Smooth muscle cell of the brain vasculature (primary cell): ENCODE measurements at places on chromosomes 4 and X.
A peak's percentile ranks its signal among the peaks of the same experiment; 100 is the strongest.

GRCh38 chrX:71393919-71394318, 27.8 kb downstream of the TAF1 start:
- DNase-seq: no peak

DNA sequence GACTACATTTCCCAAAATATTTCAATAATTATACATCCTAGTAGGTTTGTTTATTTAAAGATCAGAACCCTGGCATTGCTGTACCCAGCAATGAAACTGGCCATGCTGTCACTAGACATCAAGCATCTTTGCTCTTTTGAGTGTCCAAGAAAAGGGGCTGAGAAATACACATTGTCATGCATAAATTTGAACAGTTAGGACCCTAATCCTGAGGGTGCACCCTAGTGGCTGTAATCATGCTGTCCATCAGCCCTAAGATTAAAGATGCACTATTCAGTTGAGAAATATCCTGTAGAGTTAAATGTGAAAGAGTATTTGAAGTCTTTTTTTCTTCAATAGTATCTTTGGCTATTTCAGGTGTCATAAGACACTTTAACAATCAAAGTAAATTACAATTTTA, 108.8 kb downstream of the NFKB1 start:
- no peak for DNase-seq

DNA sequence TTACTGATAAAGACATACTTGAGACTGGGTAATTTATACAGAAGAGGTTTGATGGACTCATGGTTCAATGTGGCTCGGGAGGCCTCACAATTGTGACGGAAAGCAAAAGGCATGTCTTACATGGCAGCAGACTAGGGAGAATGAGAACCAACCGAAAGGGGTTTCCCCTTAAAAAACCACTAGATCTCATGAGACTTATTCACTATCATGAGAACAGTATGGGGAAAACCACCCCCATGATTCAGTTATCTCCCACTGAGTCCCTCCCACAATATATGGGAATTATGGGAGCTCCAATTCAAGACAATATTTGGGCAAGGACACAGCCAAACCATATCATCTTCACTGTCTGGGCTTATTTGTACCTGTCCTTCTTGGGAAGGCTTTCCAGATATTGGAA, 22.8 kb upstream of the MUC7 start:
- no peak for DNase-seq

DNA sequence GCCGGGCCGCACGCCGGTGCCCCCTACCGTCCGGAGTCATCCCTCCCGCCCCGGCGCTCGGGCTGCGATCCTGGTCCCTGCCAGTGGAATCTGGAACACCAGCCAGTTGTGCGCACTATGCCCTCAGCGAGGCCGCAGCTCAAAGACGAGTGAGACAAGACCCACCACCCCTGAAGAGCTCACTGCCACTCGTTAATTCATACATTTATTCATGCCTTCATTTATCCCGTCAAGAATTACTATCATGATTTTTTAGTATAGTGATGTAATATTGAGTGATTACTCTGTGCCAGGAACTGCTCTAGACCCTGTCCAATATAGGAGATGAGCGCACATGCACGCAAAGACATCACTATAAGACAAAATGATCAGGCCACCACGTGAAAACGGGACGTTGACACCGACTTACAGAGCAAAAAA, 247 bp upstream of the PPA2 start:
- DNase-seq: peak; percentile 53

DNA sequence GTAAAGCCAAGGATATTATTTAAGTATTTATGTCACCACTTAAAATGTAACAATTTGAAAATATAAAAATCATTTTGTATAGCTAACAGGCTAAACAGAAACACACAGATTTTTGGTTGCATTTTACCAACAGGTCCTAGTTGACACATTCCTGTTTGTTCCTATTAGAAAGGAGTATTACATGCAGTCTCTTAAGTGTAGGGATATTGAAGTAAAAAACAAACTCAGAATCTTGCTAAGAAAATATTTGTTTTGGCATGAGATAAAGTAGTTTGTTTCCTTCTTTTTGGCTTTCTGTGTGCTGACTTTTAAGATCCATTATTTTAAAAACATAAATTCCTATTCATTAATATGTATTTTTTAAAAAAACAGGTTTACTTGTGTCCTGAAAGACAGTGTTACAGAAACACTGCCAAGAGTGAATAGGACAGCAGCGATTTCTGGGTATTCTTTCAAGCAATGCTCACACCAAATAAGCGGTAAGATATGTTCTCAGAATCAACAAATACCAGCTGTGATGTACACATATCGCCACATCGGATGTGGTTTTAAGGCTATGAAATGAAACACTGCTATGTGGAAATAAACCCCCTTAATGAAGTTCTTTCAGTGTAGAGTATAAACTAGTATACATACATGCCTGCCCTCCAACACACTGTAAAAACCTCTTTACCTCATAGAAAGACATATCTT, 6.9 kb downstream of the F11 start:
- DNase-seq: no peak

DNA sequence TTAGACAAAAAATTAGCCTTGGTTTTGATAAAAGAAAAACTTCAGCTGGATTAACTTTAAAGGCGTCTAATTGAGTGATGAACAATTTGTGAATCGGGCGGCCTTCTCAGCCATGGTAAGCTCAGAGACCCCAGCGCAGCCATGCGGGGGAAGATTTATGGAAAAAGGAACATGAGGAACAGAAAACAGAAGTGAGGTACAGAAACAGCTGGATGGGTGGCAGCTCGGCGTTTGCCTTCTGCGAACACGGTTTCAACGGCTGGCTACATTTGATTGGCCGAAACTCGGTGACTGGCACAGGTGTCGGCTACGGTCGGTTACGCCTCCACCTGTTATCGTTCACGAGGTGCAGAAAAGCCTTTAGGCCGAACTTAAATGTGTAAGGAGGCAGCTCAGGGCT, 401.4 kb upstream of the FAT1 start:
- DNase-seq: no peak

GRCh38 chrX:136768469-136769084, 12.2 kb downstream of the ARHGEF6 start:
- DNase-seq: peak; percentile 37

DNA sequence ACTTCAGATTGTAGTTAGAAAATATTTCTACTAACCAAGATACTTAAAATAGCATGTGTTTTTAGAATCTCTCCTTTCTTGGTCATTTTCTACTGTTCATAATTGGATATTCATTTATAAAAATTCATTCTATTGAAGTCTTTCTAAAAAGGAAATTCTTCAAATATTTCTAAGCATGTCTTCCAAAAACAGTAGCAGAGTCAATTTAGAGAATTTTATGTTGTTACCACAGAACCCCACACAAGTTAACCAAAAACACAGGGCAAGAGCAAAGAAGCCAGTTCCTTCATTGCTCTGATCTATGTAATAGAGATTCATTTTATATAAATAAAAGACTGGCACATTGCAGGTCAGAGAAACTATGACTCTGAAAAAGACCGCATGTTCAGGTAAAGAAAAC, 345.1 kb upstream of the PITX2 start:
- DNase-seq: no peak

GRCh38 chrX:13590207-13590606, 20.8 kb downstream of the EGFL6 start:
- no peak for DNase-seq

DNA sequence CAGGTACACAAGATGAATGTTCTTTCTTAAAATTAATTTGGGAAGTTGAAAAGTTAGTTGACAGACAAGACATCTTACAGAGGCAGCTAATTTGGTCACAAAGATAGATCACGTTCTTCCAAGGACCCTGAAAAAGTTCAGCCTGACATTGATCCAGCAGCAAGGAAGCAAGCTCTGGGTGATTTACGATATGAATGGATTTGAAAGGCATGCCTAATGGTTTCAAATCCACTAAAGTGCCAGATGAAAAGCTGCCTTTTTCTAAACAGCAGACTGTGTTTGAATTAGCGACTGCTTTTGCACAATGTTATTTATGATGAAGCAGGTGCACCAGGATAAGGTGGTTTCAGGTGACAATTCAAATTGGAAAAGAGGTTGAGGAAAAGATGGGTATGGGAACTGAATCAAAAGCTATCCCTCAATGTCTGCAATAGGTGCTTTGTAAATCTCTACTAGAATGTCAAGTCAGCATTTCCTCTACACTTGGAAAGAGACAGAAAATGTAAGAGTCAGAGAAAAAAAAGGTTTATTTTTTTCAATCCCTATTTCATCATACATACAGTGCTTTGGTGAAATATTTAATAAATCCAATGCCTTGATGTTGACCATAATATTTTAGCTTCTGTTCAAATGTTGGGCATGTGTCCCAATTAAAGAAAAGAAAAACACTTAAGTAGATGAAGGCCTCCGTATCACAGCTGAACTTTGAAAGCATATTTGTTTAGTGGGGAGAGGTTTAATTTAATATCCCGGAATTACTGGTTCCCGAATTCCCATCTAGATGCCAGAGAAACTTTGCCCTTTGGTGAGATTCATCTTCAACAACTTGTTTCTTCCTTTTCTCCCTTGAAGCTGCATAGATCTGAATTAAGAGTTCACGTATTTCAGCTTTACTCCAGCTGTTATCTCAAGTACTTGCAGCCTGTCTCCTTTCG, 6.0 kb downstream of the RASGEF1B start:
- no peak for DNase-seq

DNA sequence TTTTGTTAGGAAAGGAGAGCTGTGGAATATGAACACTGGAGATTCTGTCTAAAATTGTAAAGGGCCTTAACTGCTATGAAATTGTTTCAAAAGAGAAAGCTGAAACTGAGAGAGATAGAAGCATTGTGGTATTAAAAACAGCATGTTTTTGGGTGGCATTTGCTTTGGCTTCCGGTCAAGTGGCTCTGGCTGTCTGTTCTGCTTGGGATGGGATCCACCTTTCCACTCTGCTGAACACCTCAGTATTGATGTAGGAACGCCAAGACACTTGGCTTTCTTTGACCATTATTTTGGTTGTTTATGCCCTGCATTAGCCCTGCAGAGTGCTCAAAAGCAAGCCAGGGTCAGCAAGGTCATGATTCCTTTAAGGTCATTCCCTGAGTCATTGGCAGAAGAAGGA, 199.7 kb downstream of the SLC4A4 start:
- no peak for DNase-seq

DNA sequence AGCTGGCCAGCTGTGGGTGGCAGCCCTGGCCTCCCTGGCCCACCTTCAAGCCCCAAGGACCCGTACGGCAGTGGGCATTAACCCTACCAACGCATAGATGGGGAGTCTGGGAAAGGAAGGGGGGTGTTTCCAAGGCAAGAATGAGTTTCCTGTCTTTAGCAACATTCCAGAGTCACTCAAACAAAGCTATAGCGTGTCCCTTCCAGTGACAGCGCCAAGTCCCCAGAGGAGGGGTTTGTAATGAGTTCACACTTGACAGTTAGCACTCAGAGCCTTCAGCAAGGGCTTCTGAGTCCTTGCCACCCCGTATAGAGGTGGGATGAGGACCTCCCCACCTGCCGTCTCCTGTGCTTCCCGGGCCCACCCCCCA, 1.8 kb downstream of the BGN start:
- DNase-seq: no peak

DNA sequence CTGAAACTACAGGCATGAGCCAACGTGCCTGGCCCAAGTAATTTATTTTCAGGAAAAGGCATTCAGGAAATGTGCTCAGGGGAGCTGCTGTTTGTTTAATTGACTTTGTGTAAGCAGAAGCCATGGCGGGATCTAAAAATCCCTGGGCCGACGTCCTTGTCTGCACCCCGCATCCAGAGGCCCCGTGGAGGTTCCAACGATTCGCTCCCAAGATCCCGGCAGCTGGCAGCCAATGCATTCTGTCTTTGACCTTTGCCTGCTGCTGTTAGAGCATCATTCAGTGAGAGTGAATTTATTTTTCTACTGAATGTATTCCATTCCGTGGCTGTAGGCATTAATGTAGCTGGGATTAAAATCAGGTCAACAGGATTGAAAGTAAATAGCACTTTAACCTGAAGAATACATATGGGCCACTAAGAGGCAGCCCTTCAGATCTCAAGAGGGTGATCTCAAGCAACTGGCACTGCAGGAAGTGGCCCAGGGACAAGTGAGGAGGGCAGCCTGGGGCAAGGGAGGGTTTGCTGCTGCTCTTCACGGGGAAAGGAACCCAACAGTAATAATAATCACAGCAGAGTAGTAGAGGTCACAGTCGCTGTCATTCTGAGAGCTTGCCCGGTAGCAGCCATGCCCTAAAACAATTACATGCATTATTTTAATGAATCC, 75.2 kb downstream of the PSAPL1 start:
- DNase-seq: no peak

DNA sequence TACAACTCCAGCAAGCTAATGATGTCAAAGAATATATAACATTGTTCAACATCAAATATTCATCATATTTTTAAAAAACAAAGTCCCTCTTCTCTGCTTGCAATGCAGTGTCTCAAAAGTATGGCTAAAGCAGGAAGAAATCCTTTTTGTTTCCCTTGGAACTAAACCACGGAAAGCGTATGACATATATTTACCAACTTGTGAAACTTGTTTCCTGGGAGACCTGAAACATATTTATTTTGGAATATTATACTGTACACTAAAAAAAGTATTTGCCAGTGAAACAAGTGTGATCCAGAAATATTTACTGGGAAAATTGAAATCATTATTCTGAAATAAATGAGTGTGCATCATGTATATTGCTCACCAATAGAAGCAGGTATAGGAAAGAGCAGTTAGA, 156.0 kb upstream of the ANKRD50 start:
- peak; percentile 4 for DNase-seq

GRCh38 chr4:15361529-15361928, 66.3 kb upstream of the C1QTNF7 start:
- no peak for DNase-seq

DNA sequence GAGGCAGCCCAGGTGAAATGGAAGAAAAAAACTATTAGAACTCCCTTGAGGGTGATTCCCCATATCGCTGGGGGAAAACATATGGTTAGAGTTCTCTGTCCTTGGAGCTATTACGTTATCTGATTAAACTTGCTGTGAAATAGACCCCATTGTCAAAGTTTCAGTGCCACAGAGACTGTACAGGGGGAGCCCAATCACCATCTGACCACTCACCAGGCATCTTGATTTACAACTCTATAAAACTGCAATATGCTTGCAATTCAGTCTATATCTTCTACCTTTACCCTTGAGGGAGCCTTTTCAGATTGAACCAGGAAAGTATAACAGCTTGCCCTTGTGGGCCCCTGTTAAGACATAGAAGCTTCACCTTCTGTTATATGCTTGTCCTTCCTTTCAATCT, 18.2 kb downstream of the TMEM255A start:
- DNase-seq: no peak

- no peak for DNase-seq
Measured at GRCh38 chr4:159455675-159456237, 352.9 kb downstream of the RAPGEF2 start.

DNA sequence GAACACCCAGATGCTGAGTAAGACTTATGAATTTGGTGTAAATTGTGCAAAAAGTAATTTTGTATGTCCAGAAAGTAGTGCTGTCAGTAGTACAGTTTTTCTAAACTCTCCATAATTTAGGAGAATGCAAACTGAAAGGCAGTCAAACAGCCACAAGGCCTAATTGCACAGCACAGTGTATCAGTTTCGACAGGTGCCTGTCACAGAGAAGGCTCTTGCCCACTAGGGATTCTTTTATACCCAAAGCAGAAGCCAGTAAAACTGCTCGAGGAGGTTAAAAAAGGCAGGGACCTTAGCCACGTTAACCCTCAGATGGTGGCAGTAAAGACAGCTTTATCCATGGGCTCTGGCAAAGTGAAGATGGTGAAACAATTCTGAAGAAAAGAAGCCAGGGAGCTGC, 69.4 kb upstream of the GATB start:
- DNase-seq: no peak

GRCh38 chr4:102473476-102473875, 27.7 kb upstream of the NFKB1 start:
- no peak for DNase-seq

GRCh38 chr4:138056541-138056940, 185.6 kb downstream of the SLC7A11 start:
- DNase-seq: no peak
